ENCODE measurements at places on chromosomes 4 and X.

DNA sequence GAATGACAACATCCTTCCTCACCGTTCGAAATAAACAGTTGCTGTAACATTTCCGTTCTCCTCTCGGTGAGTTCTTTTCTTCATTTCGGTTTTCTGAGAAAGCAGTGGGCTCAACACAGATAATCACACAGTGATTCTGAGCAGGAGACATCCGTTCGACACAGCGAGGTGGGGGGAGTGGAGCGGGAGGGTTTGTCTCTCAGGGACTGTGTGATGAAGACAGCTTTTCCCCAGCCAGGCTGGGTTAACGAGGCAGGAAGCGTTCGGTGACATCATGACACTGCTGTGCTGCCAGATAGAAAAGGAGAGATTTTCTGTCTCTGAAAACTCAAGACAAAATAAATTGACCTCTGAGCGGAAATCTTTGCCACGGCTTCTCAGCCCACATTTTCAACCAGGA lies 119.3 kb downstream of the CRLF2 start:
- DNase-seq: no peak

GRCh38 chr4:141562649-141563048 lies 73.7 kb upstream of the IL15 start:
- DNase-seq: no peak

GRCh38 chr4:120816296-120816965 lies 106.1 kb downstream of the PRDM5 start:
- DNase-seq: no peak

GRCh38 chrX:116009861-116010710 lies 160.5 kb upstream of the AGTR2 start:
- DNase-seq: peak; percentile 12

- no peak for DNase-seq
These were observed 321.3 kb downstream of the ADGRL3 start for GRCh38 chr4:61521451-61521850.

DNA sequence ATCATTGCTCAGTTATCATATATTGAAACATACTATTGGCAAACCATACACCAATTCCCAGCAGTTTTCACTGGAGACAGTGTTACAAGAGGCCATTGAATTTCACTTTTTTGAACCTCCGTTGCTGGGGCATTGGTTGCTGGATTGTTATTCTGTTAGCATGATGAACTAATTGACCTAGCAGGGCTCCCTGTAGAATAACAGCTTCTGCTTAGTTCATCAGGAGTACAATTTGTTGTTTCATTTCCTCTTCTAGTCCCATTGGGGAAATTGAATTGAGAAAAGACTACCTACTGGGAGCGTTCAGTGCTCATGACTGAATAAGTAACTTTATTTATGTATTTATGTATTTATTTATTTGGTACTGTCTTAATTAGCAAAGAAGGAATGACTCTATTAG lies 151.6 kb downstream of the SLIT2 start:
- no peak for DNase-seq

GRCh38 chr4:110442788-110443187 lies 33.2 kb upstream of the ENPEP start:
- no peak for DNase-seq

DNA sequence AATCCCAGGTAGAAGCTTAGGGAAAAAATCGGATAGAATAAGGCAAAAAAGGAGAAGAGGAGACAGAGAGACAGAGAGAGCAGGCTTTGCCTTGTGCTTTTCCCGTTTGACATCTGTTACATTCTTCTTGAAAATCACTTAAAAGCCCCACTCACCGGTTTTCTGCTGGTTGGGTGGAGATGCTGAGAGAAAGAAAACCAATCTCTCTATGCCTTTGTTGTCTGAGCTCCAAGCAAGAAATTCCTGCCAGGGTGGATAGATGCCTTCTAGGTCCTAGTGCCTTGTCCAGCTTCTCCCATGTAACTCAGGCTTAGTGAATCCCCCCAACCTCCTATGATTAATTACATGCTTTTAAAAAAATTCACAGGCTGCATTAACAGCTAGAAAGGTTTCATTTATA lies at the start of gene DCX:
Gene DCX, minus strand, starts transcription at position 210 of the 400 bp plus-strand sequence. CDS start 1,794 bp downstream, outside the sequence.
- DNase-seq: no peak

GRCh38 chrX:132876523-132877338 lies 81.7 kb downstream of the HS6ST2 start:
- DNase-seq: no peak

DNA sequence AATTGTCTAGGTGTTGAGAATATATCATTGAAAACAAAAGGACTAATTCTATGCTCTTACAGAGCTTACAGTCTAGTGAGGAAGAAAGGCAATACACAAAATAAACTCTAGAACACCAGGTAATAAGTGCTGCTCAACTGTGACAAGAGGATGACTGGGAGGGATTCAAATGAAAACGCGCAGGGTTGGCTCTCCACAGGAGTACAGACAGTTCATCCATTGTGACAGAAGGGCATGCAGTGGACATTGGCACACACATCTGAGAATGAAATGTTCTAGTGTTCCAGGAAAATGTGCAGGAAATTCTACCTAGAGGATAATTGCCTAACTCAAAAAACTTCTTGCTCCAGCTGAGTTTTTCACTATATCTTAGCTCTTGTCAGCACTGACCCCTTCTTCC lies 492.0 kb downstream of the IDS start:
- no peak for DNase-seq

DNA sequence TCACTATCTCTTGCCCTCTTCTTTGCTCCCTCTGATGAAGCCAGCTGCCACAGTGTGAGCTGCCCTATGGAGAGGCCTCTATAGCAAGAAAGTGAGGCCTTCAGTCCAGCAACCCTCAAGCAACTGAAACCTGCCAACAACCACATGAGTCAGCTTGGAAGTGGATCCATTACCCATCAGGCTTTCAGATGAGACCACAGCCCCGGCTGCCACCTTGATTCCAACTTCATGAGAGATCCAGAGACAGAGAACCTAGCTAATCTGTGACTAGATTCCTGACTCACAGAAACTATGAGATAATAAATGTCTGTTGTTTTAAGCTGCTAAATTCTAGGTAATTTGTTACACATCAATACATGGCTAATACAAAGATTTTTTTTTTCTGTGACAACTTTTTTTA lies 20.4 kb upstream of the WAS start:
- no peak for DNase-seq

DNA sequence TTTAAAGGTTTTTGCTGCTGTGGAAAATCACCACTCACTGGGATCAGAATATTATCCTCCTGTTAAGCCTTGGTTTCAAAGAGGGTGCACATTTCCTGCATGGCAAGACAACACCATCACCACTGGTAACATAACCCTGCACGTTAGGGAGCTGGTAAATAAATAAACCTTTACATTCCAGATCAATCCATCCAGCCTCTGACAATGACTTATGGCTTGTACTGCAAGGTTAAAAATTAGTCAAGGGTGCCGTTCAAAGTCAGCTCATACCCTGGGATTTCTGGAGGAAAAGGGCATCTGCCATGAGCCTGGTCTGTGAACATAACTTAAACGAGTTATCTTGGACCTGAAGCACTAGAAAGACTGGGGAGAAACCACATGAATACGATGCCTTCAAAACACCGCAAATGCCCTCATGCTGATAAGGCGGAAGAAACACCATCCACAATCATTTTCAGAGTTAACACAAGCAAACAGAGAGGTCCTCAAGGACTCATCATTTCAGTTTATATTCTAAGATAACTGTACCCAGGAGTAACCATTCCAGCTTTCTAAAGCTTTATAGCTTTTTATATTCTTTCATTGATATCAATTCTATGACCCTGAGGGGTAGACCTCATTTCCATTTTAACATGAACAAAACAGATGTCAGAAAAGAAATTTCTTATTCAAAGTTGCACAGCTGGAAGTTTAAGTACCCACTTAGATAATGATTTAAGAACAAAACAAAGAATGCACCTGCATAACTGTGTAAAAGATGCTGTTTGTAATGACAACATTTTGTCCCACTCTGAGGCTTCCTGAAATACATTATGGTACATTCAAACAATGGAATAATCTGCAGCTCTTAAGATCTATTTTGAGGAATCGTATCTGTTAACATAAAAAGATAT lies 103.1 kb downstream of the NPNT start:
- DNase-seq: no peak

DNA sequence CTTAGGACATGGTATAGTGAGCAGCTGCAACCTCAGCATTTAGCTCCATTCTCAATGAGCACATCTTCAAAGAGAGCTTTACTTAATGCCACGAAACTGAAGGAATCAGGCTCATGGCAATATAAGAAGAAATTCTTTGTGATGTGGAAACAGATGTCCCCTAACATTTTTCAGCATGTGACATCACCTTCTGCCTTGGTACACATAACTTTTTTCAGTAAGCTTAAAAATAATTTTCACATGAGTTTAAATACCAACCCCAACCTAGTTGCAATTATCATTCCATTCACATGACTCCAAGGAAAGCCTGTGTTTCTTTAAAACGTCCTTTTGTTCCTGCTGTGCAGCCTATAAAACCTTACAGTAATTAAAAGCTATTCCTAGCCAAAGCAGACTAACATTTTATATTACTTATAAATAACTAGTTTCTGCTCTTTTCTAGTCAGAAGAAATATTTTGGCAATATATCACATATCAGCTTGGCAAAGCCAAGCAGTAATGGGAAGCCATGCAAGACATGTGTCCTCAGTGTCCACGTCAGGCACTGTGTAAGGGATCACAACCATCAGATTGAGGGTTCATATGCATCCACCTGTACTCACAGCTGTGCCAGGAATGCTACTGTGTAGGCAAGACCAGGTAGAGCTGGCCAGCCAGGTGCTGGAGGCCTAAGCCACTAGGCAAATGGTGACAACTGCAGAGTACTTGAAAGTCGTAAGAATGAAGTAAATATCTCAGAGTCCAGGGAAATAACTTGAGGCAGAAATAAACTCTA lies 466.6 kb downstream of the INPP4B start:
- DNase-seq: no peak

DNA sequence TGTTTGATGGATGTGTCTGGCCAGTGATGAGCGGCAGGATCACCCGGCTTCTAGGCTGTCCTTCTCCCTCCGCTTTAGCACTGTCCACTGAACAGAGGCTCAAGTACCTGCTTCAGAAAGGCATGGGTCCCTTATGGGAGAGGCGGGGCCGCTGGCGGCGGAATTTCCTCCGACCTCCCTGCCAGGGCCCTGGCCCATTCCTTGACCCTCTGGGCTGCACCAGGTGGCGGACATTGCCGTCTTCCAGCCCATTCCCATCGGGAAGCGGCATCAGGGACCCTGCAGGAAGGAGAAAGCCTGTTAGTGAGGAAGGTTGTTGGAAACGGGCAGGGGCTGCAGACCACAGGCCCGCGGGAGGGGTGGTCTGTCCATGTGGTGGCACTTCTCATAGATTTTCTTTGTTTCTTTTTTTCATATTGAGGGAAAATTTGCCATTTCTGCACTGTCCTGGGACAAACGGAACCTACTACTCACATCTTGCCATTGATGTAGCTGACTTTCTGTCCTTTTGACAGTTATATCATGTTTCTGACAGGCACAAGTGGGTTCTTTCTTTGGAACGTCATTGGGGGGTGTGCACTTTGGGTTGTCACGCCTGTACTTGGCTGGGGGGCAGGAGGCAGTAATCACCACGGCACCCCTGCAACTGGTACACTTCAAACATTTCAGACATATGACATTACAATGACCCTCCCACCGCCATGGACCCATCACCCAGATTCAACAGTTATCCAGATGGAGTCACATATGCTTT lies 6.1 kb downstream of the APLN start:
- DNase-seq: no peak

DNA sequence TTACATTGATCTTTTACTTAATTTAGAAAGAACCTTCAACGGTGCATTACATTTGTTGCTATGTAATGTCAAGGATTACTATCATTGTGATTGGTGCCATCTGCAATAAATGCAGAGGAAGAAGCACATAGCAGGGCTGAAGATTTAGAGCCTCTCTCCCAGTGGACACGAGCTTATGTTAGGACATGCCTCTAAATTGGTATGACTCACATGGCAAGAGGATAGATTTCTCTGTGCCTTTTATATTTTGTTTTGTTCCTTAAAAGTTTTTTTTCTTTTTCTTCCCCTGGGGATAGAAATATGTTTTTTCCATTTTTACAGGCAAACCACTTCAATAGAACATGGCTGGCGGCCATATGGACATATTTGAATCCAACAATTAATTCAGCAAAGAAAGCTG lies 205.0 kb upstream of the HAND2 start:
- no peak for DNase-seq

GRCh38 chr4:107824350-107825071 lies at the start of gene SGMS2:
Gene SGMS2 (plus strand): TSS chr4:107824932. CDS start chr4:107895554, 70,622 bp downstream.
- peak; percentile 48 for DNase-seq

- DNase-seq: no peak
These were observed 11.0 kb upstream of the DUSP9 start for GRCh38 chrX:153635788-153636668.

GRCh38 chr4:24321616-24322015 lies 262.7 kb downstream of the DHX15 start:
- DNase-seq: peak; percentile 15

All from midbrain (tissue), 1 donor.